ENCODE measurements at places on chromosomes 4 and X.

- DNase-seq, result no peak
Measured at GRCh38 chrX:1794586-1794985, 179.7 kb downstream of the ASMT start.

DNA sequence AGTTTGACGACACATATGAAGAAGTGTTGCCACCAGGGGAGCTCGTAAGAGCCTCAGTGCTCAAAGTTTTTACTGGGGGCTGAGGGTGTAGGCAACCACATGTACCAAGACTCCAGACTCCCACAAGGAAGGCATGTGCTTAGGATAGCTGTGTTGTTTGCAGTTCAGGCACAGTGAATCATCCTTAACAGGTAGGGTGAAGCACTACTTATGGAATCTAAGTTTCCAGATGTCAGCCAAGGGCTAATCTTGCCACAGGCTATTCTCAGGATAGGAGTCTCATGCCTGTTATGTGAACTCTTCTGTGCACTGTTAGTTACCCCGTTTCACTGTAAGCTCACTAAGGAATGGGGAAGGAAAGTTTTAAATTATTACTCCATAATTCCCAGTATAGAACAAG, 202.6 kb downstream of the TMA16 start:
- no peak for DNase-seq

- peak; percentile 69 for DNase-seq
Measured at GRCh38 chr4:87150498-87151261, 69.7 kb downstream of the KLHL8 start.

GRCh38 chr4:82773057-82773456, 25.5 kb downstream of the SCD5 start:
- no peak for DNase-seq

DNA sequence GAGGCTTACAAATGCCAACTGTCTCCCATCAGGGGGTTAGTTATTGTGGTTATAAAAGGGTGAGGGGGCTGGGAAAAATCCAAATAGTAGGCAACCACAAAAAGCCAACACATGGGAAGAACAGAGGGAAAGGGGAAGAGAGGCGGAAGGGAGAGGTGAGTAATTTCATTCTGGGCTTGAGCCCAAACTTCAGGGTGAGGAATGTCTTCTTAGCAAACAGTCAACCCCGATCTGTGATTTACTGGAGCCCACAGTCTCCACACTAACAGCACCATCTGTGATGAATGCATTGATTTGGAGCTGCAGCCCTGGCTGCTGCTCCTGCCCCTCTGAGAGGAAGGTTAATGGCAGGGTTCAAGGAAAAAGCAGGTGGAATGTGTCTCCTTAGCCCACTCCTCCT, 162.2 kb upstream of the GPR101 start:
- DNase-seq, result no peak

DNA sequence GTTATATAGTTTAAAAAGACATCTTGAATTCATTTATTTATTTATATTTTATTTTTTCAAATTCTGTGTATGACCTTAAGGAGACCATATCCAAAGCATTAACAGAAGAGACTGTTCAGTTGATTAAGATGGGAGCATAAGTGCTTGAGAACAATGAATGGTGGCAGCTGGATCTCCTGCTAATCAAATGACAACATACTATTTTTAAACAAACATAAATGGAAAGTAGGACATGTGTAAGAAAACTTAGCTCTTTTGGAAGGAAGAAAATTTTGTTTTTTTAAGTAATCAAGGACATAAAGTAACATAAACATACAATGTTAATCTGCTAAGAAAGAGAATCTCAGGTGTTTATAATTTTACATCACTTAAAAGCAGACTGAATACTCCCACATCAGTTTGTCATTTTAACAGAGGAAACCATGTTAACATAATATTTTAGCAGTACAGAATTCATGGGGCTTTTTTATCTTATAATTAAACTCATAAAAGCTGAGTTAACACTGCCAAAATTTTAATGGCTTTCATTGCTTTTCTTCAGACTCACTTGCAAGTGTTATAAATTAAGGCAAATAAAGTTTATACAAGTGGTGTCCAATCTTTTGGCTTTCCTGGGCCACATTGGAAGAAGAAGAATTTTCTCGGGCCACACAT, 95.1 kb downstream of the MAD2L1 start:
- DNase-seq, result no peak

- no peak for DNase-seq
Measured at GRCh38 chr4:53208753-53209152, 157.1 kb downstream of the SCFD2 start.
